ENCODE measurements at places on chromosomes 5 and 9. TPM values are rescaled to one million over a fixed set of nuclear protein-coding genes. Genes with fewer than 3 reads are reported as not detected.

DNA sequence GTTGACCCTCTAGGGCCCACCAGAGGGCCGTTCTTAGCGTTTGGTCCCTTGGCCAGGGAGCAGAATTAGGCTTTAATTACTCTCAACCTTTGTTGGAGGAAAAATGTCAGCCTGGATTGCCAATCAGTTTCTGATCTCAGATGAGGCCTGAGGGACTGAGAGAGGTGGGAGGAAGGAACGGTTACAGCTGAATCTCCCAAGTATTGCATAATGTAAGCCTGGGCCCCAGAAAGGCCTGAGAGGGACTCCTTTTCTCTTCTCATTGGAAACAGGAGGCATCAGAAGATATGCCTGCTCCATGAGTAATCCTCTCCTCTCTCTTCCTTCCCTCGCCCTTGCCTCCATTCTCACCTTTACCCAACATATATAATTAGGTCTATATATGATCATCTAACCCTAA is 105.7 kb downstream of the INSYN2B start:
- no peak for DNase-seq

- DNase-seq, result no peak
Measured at GRCh38 chr9:136242918-136243525, 2.6 kb downstream of the QSOX2 start.

DNA sequence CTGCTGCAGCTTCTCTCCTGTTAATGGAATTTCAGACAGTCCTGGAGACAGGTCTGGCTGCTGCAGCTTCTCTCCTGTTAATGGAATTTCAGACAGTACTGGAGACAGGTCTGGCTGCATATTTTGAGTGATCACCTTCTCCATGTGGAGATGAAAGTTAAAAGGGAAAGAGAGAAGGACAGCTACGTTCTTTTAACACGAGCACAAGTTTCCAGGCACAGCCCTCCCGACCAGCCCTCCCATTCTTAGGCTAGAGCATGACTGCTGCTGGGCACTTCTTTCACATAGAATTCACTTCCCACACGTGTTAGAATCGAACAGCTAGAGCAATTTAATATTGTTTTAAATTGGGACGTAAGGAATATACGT is 133.3 kb upstream of the DMRT1 start:
- DNase-seq, result no peak

DNA sequence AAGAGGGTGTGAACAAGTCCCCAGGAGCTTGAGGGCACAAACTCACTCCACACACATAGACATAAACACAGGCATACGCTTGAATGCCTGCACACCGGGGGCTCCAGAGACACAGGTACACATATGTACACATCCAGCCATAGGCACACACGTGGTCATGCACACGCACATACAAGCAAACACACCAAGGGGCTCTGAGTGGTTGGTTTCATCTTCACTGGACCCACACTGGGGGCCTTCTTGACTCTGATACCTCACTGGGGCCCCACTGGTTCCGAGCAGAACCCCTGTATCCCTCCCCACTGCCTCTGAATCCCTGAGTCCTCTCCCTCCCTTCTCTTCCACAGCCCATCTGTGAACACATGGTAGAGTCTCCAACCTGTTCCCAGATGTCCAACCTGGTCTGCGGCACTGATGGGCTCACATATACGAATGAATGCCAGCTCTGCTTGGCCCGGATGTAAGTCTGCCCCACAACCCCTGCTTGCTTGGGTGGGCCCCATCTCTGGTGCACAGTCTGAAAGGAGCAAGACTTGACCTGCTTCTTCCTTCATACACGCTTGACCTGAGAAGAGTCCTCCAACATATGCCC is 6.4 kb downstream of the SPINK4 start:
- DNase-seq, result no peak

DNA sequence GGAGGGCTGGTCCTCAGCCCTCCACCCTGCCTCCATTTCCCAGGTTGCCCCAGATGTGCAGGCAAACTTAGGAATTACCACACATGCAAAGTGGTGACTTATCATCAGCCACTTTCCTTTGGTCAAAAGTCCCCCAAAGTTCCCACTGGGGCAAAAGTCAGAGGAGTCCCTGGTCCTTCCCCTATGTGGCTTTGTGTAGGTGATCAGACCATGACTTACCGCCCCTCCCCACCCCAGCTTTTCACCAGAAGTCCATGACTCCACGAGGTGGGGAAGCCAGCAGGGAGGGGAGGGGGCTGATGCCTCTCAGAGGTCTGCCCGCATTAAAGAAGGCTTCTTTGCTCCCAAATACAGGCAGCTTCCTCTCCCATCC is 5.8 kb downstream of the TRAF1 start:
- DNase-seq, result no peak

DNA sequence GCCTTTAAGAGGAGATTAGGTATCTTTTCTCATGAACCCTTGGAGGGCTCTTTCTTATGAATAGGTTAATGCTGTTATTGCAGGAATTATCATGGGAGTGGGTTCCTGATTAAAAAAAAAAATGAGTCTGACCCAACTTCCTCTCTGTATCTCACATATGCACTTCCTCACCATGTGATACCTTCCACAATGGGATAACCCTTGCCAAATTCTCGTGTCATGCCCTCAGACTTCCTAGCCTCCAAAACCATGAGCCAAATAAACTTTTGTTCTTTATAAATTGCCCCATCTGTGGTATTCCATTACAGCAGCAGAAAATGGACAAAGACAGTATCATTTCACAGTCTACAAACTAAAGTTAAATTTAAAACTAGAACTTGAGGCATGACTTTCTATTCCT is 1.0 kb downstream of the OR1B1 start:
- no peak for DNase-seq

Gene NUTM2F
- not detected for total RNA-seq
